ENCODE measurements at places on chromosomes 16 and 17.
A peak's percentile ranks its signal among the peaks of the same experiment; 100 is the strongest.

DNA sequence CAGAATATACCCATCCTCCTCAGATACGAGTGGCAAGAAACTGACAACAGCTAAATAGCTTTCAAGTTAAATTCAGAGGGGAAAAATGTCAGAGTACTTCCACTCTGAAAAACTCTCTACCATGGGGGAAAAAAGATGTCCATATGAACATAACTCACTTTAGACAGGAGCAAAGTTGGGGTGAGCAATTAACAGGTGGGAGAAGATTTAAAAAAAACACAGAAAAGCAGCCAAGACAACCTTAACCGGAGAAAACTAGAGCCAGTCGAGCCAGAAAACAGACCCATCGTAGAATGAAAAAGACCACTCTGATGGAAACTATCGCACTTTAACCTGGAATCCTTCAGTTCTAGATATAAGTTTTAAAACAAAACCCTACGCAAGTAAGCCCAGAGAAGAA lies 833 bp downstream of the TERF2 start:
- DNase-seq = no peak

DNA sequence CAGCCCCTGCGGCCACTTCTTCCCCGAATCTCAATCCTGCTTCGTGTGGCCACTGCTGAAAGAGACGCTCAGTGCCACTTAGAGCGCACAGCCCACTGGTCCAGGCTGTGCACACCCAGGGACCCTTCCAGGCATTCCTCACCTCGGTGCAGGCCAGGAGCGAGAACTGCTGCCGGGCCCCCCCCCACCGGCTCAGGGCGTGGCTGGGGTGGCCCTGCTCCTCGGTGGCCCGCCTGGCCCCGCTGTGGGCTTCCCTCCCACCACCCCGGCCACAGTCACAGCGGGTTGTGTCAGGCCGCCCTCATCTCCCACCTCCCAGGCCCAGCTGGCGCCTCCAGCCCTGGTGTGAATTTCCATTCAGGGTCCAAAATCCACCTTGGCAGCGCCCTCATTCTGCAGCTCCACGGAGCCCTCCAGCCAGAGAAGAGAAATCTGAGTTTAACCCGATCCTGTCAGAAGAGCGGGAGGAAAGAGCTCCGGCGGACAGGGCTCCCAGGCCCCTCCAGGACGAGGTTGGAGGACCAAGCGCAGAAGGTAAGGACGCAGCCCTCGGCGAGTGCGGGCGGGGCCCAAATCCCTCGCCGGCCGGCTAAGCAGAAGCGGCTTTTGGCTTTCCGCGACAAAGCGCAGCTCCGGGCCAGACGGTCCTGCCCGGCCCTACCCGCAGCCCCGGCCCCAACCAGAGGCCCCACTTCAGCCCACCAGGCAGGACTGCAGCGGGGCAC lies 12.0 kb downstream of the TBC1D16 start:
- DNase-seq = no peak

DNA sequence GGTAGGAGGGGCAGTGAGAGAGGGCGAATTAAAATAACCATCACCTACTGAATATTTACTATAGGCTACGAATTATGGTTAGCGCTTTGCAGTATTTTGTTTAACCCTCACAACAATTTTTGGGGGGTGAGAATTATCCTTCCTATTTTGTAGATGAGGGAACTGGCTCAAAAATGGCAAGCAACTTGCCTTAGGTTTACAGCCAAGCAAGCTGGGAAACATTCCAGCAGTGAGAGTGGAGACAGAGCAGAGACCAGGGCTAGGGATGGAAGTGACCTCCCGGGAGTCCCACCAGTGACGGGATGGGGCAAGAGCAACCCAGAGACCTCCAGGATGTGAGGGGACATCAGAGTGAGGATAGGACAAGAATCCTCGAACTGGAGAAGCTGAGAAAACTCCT lies 352 bp upstream of the VMO1 start:
- DNase-seq = no peak

DNA sequence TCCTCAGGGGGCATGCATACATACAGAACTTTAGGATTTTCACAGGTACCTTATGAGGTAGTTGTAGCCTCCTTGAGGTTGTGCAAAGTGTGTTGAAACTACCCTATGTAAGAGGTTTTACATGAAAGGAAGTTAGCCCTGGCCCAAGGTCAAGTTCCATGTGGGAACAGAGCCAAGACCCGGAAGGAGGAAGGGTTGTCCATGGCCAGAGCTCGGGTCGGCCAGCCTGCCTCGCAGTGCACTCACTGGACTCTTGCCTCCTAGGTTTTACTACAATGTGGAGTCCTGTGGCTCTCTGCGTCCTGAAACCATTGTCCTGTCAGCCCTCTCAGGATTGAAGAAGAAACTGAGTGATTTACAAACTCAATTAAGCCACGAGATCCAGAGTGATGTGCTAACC lies 8.2 kb downstream of the POLR2C start:
- no peak for DNase-seq

DNA sequence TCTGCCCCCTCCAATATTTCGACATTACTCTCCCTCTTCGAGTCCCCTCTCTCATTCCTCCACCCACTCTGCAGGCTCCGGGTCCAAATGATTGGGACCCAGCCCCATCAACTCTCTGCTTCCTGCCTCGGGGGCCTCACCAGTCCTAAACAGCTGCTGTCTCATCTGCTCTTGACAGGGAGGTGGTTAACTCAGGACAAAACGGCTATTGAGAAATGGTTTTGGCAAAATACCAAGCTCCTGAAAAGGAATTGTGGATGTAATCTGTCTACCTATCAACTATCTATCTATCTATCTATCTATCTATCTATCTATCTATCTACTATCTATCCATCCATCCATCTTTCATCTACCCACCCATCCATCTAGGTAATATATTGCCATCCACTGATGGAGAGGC lies 2.2 kb downstream of the CD300H start:
- DNase-seq = no peak

DNA sequence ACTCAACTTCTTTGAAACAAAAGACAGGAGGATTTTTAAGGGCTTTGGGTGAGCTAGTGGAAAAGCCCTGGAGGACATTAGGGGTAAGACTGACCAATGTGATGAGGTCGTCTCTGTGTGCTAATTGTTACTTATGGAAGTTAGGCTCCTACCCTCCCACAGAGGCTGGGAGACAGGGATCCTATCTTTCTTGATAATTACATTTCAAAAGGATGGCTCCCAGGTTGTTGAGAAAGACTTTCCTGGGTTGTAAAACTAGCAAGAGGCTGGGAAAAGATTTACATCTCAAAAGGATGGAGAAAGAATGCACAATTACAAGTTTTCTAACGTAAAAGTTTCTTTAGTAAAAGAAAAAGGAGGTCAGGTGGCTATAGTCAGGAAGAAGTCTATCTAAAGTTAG lies 605.8 kb upstream of the GOT2 start:
- DNase-seq = no peak

DNA sequence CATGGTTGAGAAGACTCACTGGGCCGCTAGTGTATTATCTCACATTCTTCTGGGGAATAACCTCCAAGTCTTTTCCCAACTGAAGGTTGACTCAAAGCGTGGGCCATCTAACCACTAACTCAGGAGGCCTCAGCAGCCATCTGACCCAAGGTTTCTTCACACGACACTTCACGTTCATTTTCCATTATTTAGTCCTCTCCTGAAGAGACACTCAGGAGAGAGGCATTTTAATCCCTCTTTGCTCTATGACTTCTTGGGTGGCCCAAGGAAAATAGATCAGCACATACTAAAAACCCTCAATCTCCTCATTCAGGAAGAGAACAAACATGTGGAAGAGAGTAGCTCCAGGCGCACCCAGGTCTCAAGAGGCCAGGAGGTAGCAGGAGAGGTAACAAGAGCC lies 252.8 kb upstream of the FOXF1 start:
- no peak for DNase-seq

DNA sequence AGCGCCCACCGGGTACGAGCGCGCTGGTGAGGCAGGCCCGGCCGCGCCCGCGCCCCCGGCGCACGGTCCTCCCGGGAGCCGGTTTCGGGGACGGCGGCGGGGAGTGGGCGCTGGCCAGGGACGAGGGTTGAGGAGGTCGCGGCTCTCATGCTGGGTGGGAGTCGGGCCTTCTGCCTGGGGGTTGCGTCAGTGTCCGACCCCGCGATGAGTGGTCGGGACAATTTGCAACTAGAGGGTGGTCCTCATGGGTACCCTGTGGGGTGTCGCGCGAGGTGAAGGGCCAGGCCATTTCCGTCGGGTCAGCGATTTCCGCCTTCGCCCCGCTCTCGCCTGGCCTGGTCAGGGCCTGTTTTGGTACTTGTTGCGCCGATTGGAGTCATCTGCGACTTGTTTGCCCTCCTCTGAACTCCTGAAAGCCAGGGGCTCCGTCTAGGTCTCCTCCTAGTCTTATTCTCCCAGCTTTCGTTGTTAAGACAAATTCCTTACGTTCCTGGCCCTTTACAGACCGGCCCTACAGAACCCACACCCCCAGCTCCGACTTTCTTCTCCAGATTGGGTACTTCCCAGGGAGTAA lies 14.9 kb downstream of the NAA60 start:
- DNase-seq = peak; percentile 62

DNA sequence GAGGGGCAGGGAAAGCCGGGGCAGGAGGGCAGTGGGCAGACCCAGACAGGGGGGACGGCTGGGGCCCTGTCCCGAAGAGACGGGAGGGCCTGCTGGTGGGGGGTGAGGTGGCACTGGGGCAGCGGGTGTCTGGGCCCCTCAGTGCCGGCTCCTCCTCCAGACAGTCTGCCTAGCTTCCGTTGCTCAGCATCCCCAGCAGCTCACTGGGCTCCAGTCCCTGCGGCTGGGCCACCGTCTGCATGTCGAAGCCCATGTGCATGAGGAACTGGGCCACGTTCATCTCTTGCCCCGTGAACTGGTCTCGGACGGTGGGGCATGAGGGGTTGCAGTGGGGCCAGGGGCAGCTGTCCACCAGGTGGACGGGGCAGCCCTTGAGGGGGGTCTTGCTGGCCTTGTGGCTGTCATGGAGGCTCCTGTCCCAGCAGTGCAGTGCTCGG lies 5.8 kb upstream of the MYADML2 start:
- DNase-seq = no peak

- DNase-seq = no peak
These were observed 1.3 kb downstream of the MKS1 start for GRCh38 chr17:58217766-58218165.

GRCh38 chr17:64232466-64233262 lies 30.4 kb downstream of the TEX2 start:
- no peak for DNase-seq

DNA sequence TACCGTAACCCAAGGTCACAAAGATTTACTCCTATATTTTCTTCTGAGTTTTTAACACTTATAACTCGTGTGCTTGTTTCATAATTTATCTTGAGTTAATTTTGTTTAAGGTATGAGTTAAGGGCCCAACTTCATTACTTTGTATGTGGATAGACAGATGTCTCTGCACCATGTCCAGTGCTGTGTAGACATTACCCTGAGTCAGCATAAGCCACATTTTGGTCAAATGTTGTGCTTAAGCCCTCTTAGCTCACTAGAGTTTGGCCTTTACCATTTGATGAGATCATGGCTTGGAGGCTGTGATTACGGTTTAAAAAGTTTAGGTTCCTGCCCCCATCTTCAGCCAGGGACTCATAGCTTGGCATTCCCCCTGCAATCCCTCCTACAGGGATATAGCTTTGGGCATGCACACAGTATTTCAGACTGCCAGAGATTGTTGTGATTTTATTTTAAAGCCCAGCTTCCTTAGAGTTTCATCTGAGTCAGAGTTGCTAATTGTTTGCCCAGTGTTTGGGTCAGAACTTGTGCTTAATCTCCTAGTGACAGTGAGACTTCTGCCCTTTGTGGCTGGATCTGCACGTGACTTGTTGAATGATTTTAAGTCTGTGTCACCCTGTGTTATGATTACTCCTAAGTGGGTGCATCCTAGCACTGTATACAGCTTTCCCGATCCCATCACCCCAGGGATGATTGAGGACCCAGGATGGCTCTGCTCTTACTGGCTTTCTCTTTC lies 393.1 kb downstream of the CNTNAP4 start:
- DNase-seq = no peak

GRCh38 chr17:80006339-80006720 lies 29.3 kb downstream of the TBC1D16 start:
- DNase-seq = no peak

GRCh38 chr17:78242024-78242742 lies 10.8 kb downstream of the TMEM235 start:
- peak; percentile 49 for DNase-seq

- DNase-seq = no peak
These were observed 805 bp upstream of the TANC2 start for GRCh38 chr17:62965174-62965685.

GRCh38 chr17:50948711-50949110 lies 82.6 kb upstream of the TOB1 start:
- DNase-seq = no peak

DNA sequence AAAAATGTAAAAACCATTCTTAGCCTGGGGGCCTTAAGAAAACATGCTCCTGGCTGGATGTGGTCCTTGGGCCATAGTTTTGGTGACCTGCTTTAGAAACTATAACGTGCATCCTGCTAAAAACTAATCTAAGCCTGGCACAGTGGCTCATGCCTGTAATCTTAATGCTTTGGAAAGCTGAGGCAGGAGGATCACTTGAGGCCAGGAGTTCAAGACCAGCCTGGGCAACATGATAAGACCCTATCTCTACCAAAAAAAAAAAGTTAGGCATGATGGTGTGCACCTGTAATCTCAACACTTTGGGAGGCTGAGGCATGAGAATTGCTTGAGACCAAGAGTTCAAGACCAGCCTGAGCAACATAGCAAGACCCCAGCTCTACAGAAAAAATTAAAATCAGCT lies 183.8 kb upstream of the CHMP6 start:
- DNase-seq = no peak

DNA sequence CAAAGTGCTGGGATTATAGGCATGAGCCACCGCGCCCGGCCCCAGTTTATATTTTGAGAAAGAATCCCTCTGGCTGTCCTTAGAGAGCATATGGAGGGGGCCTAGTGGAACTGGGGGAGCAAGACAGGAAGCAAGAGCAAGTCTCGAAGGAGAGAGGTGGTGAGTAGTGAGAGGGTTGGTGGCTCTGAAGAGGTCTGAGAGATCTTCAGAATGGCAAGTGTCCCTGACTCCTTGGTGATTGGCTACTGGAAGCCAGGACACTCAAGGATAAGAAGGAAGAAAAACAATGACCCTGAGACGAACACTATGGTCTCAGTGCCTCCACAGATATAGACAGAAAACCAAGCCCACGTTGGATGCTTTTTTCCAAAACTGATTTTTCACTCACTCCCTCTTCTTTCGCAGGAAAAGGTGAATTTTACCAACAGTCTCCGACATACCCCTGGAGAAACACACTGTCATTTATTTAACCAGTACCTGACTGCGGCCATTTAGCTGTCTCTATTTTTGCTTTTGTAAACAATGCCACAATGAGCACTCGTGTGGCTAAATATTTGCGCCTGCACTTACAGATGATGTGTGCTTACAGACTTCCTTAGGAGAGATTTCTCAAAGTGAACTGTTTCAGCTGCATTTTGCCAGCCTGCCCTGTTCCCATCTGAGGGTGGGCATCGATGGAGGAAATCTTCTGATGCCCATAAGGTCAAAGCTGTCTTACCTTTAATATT lies 15.9 kb upstream of the DOK4 start:
- DNase-seq = no peak

GRCh38 chr17:10772425-10773380 lies 31.2 kb downstream of the TMEM238L start:
- DNase-seq = no peak

- DNase-seq = no peak
These were observed 29.1 kb downstream of the CRHR1 start for GRCh38 chr17:45813048-45813725.

Data from fibroblast of skin of abdomen (primary cell).